Activated CD4-positive, CD25-positive, alpha-beta regulatory T cell (primary cell): ENCODE measurements at places on chromosomes 2 and 18.
A peak's percentile ranks its signal among the peaks of the same experiment; 100 is the strongest.

GRCh38 chr2:218289639-218290315, 2.5 kb downstream of the TMBIM1 start:
- no peak for DNase-seq

DNA sequence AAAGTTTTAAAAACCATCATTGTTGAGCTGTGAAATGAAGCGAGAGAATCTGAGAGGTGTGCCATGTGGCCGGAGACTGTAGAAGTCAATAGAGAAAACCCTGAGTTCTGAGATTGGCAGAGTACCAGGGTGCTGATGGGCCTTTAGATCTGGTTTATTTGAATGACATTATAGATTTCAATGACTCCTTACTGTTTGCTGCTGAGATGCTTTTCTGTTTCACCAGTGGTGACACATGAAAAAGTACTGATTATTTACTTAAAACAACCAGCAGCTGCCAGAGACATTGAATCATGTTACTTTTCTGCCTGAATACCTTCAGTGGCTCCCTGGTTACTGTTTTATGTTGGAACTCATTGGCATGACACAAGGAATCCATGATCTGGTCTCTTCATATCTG, 602.7 kb upstream of the ZNF804A start:
- DNase-seq, result no peak

DNA sequence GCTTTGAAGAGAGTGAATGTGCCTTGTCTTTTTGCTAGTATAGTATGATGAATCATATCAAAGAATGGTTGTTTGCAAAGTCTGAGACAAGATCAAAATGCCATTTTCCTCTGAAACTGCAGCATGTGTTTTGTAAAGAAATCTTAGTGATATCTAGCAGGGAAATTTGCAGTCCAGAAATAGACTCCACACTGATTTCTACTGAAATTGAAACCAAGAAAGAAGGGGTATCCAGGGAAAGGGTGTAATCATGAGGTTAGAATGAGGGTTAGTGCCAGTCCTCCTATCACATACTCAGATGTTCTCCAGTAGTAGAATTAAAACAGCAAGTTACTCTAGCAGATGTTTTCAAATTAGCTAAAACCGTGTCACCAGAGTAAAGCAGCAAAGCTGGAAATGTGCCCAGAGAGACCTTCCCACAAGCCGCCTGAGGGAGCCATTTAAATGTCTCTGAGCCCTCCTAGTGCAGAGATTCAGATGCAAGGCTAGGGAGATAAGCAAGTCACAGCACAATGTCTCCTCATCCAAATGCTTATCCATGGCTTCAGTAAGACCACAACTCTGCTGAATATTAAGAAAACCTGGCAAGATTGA, 4.9 kb downstream of the DLGAP1 start:
- DNase-seq, result no peak

- no peak for DNase-seq
Measured at GRCh38 chr2:46339676-46340459, 42.7 kb downstream of the EPAS1 start.

GRCh38 chr2:213010106-213010779, 141.2 kb downstream of the IKZF2 start:
- no peak for DNase-seq

DNA sequence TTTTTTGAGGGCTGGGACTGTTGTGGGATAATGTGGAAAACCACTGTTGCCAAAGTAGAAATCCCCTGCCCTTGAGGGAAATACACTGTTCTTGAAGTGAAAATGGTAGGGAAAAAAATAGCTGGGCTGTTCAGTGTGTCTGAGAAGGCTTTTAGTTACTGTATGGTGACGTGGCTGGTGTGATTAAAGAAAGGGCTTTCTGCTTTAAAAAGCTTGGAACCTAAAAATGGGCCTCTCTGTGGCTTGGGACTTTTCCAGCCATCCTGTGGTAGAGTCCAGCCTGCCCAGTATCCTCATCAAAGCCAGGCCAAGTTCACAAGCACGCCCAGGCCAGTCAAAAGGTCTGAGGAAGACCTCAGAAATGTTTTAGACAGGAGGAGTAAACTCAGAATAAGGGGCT, 6.8 kb downstream of the MGAT5 start:
- DNase-seq, result no peak

- DNase-seq, result no peak
Measured at GRCh38 chr2:96916646-96917543, 47.0 kb upstream of the SEMA4C start.

GRCh38 chr2:225008935-225009334, 33.3 kb downstream of the DOCK10 start:
- DNase-seq, result no peak

DNA sequence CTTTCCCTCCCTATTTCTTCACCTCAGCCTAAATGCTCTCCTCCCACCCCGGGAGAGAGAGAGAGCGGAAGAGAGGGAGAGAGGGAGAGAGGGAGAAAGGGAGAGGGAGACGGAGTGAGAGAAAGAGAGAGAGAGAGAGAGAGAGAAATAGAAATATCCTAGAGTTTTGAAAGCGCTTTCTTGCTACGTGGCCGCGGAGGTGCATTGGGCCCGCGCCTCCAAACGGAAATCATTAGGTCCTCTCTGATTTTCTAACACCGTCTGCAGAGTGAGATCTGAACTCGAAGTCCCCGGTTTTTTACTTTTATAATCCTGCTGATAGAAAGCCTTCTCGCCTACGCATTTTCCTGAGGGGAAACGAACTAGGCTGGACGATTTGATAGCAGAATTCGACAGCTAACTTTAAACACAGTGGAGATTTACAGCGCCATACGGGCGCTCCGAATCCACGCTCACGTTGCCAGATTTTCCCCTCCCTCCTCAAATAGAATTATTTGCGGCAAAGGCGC, 903 bp upstream of the EVX2 start:
- no peak for DNase-seq

DNA sequence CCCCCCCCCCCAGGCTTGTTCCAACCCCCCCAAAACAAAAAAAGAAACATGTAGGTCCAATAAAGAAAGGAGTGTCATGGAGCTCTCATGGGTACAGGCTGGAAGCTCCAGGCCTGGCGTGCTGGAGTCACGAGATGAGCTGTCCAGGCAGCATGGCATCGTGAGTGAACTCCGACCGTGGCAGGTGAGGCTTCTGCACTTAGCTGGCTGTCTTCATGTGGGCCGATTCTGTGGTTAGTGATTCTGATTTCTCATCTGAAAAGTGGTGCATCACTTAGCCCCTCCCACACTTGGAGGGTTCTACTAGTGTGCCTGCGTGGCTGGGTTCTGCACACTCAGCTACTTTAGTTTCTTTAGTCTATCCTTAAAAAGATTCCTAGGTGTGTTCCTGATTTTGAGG, 126.4 kb upstream of the MGAT5 start:
- peak; percentile 38 for DNase-seq

GRCh38 chr2:7730449-7730848, 813.2 kb downstream of the RNF144A start:
- no peak for DNase-seq

GRCh38 chr2:25855065-25855464, 23.2 kb downstream of the ASXL2 start:
- no peak for DNase-seq

DNA sequence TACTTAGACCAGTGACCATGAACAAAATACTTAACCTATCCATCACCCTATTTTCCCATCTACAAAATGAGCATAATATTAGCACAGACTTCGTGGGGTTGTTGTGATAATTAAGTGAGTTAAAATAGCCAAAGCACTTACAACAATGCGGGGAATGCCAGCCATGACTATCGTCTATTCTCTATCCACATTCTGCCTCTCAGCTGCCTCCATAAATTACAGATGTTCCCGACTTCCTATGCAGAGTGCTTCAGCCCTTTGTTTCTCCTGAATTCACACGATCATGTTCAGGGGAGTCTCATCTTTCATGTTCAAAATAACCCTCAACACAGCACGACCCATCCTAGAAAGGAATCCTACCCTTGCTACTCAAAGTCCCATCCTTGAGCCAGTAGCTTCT, 211.6 kb downstream of the EN1 start:
- DNase-seq, result no peak

- DNase-seq, result no peak
Measured at GRCh38 chr2:172846551-172846950, 110.9 kb downstream of the RAPGEF4 start.

GRCh38 chr2:196750291-196750923, 49.1 kb downstream of the GTF3C3 start:
- no peak for DNase-seq

- DNase-seq, result no peak
Measured at GRCh38 chr2:120902592-120902991, 166.9 kb downstream of the GLI2 start.

GRCh38 chr2:236882930-236883329, 202.8 kb upstream of the COPS8 start:
- no peak for DNase-seq

GRCh38 chr2:139790807-139791752, 1010.9 kb upstream of the NXPH2 start:
- DNase-seq, result no peak

DNA sequence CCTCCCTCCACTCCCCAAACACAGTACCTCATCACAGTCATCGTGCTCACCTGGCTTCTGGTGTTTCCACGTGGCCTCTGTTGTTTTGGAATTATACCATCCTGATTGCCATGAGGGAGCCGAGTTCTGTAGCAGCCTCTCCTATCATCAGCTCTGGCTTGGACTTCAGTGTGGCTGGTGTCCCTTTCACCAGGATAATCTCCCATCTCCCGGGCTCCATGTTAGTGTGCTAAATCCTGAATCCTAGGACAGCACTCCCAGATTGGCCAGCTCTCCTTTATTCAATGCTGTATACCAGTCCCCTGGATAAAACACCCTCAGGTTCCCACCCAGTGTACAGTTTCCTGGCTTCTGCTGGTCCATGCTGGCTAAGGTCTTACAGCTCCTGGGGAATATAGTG, 53.3 kb downstream of the LONRF2 start:
- no peak for DNase-seq

- DNase-seq, result no peak
Measured at GRCh38 chr18:34729740-34730355, 19.8 kb downstream of the DTNA start.

DNA sequence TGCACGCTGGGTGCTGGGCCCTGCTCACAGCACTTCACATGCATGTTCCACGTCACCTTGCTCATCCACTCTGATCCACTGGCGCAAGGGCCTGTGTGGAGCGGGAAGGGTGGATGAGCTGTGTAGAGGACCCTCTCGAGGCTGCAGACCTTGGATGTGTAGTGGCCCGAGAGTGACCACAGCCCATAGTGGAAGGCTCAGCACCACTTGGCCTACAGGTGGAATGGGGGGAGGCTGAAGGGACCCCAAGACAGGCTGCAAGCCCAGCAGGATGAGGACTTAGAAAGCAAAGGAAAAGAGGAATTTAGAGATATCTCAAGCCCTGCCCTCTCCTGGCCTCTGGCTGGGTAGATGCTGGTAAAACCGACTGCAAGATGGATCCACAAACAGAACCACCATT, 175.9 kb upstream of the COPS8 start:
- DNase-seq, result no peak

GRCh38 chr2:9754532-9754887, 88.8 kb upstream of the TAF1B start:
- DNase-seq, result no peak
